ENCODE measurements at places on chromosomes 11 and 22. TPM values are rescaled to one million over a fixed set of nuclear protein-coding genes. Genes with fewer than 3 reads are reported as not detected.
A peak's percentile ranks its signal among the peaks of the same experiment; 100 is the strongest.

GDPD4 gene
- not detected for total RNA-seq

DNA sequence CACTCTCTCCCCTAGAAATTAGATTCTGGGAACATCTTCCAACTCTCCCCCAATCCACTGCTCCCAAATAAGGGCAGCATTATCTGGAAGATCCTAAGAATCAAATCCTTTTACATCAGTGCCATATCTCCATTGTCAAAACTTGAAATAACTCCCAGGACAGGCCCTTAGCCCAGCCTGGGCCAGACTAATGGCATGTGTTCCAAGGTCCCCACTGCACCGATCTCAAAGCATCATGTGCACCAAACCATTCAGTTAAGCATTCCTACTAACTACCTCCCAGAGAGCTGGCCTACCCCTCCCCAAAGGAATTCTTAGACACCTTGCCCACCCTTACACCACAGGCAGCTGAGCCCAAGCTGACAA lies 44.2 kb upstream of the POU2AF1 start:
- DNase-seq: no peak

GRCh38 chr11:110972640-110973039 lies 260.4 kb upstream of the ARHGAP20 start:
- peak; percentile 28 for DNase-seq

DNA sequence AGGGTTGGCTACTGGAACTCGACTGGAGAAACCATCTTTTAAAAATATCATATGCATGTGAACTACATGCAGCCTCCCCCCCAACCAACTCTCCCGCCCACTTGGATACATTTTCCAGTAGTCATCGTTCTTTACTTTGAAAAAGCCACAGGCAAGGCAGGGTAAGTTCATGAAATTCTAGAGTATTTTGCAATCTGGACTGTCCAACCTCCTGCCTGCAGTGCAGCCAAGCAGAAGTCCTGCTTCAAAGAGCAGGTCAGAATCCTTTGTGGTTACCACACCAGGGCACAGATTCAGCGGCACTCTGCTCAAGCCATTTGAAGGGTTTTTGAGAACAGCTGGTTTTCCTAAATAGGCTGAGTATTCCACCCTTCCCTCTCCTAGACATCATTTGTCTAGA lies 12.1 kb downstream of the ELF5 start:
- DNase-seq: peak; percentile 64

DNA sequence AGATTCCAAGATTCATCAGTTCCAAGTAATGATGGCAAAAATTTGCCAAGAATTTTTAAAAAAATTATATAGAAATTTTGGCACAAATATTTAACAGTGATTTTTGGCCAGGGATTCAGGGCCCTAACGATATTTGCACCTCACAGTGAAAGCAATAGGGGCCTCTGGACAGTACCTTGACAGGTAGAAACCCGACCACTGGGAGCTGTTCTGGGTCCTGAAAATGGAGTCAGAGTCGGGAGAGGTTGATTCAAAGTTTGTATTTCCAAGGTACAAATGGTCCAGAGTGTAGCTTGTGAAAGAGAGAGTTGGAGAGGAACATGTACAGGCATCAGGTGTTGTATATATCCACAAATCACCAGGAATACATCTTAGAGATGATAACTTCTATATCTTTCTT lies 41.6 kb downstream of the MRGPRX2 start:
- DNase-seq: no peak
